ENCODE measurements at places on chromosomes 2 and 18.

DNA sequence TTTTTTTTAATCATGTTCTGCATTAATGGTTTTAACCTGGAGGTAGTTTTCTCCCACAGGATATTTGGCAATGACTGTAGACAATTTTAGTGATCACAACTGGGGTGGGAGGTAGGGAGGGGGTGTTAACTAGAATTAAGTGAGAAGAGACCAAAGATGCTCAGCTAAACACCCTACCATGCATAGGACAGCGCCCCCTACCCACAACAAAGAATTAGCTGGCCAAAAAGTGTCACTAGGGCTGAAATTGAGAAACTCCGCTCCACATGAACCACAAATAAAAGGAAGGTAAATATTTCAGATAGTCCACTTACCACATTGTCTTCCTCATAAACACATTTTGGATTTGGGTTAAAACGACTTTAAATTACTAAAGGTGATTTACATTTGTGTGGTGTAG, 942.6 kb downstream of the SUCLG1 start:
- DNase-seq: no peak

- DNase-seq: no peak
These were observed 1.5 kb upstream of the DGUOK start for GRCh38 chr2:73925033-73925704.

DNA sequence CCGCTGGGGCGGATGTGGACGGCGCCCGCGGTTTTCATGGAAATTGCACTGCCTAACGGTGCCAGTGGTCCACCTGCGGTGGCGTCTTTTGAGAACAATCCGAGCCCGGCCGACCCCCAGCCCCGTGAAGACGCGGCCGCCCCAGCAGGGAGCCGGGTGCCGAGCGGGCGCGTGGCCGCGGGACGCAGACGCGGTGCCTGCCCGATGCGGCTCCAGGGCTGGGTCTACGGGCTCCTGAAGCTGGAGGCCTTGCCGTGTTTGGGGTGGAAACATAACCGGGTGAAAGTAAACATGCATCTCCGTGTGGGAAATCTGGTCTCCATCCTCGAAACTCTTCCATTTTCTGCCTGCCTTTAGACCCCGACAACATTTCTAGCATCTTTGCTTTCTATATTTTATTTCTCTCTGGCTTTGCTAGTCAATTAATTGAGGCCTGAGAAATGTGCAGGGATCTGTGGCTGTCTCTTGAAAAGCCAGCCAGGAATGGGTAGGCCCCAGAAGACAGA, 572 bp downstream of the INPP4A start:
- no peak for DNase-seq

GRCh38 chr18:5469340-5469739, 74.5 kb downstream of the EPB41L3 start:
- DNase-seq: no peak

- DNase-seq: no peak
These were observed 121.0 kb downstream of the KLHL29 start for GRCh38 chr2:23505984-23506380.

DNA sequence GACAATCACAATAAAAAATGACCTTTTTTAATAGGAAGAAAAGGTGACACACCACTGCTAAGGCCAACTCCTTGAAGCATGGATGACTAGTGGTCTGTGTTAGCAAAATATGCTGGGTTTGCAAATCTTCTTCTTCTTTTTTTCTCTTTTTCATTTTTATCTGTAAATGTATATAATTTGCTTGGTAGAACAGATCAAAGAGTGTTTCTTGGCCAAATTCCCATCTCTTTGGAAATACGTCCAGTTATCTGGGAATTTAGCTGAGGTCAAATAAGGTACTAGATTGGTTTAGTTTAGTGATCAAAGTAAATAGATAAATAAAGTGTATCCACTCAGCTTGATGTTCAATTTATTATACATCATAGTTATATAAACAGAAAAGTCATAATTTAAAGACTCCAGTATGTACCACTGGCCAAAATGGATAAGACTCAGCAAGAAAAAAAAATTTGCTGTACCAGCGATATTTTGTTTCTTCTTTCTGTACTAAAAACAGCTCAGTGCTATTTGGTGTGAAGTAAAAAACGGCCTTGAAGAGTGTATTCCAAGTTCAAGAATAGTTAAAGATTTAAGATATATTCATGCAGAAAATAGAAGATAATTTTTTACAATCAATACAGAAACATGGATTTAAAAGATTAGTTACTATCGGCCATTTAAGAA, 738.6 kb upstream of the PIK3C3 start:
- no peak for DNase-seq

DNA sequence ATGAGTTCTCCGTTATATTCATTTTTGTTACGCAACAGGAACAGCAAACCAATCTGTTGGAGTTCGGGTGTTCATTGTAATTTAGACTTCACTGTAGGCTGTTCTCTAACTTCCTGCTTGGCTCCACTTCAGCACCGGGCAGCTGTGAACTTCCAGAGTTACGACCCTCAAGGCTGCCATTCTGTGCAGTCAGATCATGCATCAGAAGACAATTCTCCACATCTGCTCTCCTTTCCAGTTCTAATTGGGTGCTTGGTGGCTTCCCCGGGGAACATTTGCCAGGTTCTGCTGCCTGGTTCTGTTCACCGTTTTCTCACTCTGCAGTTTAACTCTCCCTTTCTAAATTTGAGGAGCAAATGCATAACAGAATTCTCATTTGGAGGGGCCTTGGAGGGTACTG, 237.7 kb downstream of the NYAP2 start:
- DNase-seq: no peak

DNA sequence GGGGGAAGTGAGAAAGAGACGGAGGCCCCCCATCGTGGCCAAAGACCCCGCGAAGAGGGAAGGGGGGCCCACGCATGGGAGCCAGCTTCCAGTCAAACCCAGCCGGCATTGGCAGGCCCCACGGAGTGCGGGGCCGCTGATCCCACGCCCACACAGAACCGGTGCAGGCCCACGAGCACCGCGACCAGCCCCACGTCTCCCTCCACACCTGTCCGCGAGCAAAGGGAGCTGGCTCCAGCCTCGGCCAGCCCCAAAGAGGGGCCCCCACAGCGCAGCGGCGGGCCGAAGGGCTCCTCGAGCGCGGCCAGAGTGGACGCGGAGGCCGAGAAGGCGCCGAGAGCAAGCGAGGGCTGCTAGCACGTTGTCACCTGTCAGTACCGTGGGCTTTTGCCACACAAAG, 125.0 kb upstream of the TWIST2 start:
- DNase-seq: no peak

DNA sequence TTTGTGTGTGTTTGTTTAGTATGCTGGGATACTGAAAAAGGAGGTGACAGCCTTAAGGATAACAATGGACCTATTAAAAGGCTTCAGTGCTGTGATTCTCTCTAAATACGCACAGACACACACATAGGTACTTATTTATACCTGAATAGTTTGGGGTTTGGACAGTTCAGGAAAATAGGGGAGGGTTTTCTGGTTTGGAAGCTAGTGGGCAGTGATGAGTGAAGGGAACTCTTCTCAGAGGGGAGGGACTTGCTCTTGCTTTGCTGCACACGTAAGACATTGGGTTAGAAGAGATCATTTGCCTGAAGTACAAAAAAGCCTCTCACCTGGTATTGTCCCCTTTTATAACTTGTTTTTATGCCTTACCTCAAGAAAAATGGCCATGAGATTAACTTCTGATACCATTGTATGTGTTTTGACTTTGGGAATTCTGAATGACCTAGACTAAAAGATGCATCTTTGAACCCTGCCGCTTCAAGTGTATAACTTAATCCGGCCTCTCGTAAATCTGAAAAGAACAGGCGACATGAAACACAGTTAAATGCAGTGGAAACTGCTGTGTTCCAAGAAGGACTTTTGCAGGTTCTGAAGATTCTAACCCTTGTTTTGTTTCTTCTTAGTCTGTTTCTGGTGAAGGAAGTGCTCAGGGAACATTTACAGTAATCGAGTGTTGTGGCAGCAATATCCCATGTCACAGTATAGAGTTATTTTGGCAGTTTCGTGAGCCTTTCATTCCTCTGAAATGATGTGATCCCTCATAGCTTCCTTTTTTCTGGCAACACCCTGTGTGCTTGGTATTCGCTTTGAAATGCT, 2.5 kb downstream of the CRIM1 start:
- DNase-seq: no peak

DNA sequence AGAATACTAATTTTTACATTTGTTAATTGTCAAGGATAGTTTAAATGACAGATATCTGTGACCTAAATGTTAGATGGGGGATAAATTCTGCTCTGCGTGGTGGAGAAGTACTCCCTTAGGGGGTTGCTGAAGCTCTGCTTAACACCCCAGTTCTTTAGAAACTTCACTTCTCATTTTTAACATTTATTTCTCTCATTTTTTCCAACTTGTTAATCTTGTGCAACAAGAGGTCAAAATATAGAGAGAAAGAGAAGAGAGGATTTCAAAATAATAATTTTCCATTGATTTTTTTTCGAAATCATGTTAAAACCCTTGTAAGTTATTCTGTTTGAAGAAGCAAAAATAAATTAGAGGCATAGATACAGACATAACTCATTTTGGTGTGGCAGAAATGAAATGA, 61.3 kb upstream of the SLC8A1 start:
- no peak for DNase-seq

- no peak for DNase-seq
These were observed 1526.7 kb downstream of the LRP1B start for GRCh38 chr2:140604096-140604495.

- no peak for DNase-seq
These were observed 381.6 kb upstream of the ID2 start for GRCh38 chr2:8300216-8300615.

- no peak for DNase-seq
These were observed 40.3 kb downstream of the OLA1 start for GRCh38 chr2:174208026-174208425.

DNA sequence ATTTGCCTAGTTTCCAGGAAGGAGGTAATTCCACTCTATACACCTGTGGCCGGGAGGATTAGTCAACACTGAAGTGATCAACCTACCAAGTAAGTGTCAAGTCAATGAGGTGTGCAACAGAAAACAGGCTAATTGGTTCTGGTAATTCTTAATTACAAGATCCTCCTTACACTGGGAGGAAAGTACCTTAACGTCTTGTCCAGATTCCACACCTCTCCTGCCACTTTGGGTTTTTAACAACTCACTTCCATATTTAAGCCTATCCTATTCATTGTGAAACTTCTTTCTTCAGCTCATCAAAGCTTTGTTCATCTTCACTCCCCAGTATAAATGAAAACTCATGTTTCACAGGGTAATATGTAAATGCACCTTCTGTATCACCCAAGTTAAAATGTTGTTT, 22.0 kb upstream of the MAP4K4 start:
- no peak for DNase-seq

- no peak for DNase-seq
These were observed 753.9 kb downstream of the SUCLG1 start for GRCh38 chr2:83705146-83705545.

DNA sequence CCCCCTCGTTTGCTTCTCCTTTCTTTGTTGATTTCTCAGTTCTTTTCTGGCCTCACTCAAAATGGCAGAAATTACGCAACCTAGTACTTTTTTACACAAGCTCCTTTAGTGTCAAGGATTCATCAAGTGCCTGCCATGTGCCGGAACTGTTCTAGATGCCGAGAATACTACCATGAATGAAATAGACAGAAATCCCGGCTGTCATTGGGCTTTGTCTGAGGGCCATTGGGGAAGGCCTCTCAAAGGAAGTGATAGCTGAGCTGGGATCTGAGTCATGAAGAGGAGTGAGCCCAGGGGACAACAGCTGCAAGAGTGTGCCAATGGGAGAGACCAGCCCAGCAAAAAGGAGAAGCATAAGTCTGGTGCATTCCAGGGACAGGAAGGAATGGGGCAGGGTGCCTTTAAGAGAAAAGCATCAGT, 34.3 kb upstream of the PPP1CB start:
- no peak for DNase-seq

DNA sequence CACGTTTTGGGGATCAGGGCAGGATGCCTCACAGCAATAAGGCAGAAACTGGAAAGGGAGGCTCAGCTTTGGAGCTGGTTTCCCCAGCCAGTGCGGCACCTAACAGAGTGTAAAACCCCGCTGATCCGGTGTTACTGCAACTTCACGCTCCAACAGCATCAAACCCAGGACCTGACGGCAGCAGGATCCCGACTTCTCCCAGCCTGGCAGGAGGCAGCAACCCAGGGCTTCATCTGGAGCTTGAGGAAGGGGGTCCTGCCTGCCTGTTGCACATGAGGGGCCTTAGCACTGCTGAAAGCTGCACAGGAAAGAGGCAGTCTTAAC, 209.8 kb downstream of the MGAT5 start:
- no peak for DNase-seq

DNA sequence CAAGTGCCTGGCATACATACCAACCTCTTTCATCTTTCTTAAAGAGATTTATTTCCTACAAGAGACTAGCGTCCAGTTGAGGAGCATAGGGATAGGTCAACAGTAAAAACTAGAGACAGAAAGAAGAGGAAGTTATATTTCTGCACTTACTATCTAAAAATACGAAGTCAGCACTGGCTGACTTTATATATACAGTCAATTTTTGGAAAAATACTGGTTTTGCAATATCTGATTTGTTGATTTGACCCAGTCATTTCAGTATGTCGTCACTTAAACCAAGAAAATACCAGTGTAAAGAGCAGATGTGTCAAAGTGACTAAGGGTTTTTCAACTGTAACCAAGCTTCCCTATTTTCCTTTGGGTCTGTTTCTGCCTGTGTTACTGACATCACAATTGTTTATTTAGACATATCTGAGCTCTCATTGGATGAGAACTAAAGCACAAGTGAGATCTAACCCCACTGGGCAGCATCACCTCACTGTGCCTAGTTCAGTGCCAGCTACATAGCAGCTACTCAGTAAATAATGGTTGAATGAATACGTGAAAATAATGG, 23.0 kb downstream of the CYTIP start:
- DNase-seq: peak; percentile 52

DNA sequence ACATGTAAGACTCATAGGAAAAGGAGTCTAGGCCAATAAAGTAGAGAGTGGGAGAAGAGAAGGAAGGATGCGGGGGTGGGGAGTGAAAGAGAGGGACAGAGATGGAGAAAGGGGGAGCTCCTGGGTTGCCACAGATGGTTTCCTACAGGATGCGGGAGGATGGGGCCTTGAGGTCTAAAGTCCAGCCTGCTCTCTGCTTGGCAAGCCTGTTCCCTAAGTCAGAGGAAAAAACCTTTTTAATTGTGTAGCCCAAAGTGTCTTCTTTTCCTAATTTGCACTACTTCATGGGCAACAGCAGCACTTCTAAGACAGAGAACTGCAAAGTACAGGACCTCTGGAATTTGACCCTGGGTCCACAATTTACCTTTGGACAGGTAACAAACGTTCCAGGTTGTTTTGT, 1.4 kb upstream of the FAM110C start:
- DNase-seq: no peak

GRCh38 chr2:18299423-18300212, 260.8 kb downstream of the RDH14 start:
- DNase-seq: peak; percentile 67

- DNase-seq: no peak
These were observed 648.9 kb upstream of the SALL3 start for GRCh38 chr18:78330766-78331165.
